Stimulated activated CD8-positive, alpha-beta memory T cell treated with anti-CD3 and anti-CD28 coated beads, Interleukin-2, amount 100 ng/mL, for 1 hour (primary cell): ENCODE measurements at places on chromosomes 7 and 10.

GRCh38 chr10:112395809-112396530, 22.1 kb downstream of the ACSL5 start:
- DNase-seq, result no peak

DNA sequence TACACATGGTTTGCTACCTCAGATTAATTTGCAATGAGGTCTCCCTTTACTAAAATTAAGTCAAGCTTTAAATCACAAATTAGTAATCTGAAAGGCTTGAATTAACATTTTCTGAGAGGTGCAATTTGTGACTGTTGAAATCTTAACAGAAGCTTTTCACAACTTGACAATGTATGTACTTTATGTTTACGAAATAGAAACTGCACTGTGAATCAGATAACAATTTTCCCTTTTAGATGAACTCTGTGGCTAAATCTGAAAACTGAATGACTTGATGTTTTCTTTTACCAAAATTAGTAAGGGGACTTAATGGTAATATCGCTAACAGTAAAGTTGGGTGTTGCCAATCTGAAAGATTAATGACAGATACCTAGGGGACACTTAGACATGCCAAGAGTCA, 197.6 kb downstream of the RAPGEF5 start:
- no peak for DNase-seq

- no peak for DNase-seq
Measured at GRCh38 chr7:150823043-150823442, 22.5 kb downstream of the TMEM176A start.

DNA sequence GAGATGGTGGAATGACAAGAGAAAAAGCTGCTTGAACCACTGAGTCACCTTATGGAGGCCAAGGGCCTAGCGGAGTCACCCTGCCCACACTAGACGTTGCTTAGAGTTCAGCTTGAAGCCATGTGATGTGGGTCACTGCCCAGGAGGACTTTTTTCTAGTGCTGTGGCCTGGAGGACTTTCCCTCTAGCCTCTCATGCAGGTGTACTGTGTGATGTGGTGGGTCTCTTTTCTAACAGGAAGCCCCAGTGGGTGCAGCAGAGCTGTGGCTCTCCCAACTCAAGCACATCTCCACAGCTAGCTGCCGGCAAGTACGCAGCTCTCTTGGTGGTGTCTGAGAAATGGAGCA, 13.6 kb downstream of the POR start:
- DNase-seq, result no peak

DNA sequence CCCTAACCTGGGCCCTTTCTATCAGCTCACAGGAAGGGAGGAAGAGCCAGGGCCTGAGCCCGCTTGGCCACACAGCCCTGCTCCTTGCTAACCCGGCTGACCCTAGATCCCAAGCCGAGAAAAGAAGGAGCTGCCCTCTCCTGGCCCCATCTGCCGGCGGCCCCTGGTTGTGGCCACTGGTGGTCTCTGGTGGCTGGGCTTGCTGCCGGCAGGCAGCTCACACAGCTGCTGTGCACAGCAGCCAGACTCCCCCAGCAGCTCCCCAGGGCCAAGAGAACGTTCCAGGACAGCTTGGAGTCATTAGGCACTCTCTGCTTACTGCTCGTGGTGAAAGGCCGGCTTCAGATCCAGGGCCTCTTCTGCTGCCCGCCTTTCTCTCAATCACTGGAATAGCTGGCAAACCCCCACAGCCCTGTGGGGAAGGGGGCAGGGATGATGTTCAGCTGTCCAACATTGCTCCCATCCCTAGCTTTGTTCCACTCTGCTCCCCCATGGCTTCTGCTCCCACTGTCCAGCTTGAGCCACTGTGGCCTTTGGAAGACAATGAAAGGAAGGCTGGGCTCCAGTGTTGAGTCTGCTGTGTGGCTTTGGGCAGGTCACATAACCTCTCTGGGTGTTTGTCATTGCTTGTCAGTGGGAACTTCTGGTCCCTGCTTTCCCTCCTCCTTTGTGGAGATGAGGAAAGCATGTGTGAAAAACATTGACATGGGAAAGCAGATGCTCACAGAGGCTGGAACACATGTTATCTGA, 35.4 kb upstream of the COL13A1 start:
- no peak for DNase-seq

- DNase-seq, result no peak
Measured at GRCh38 chr7:117986645-117987269, 113.5 kb upstream of the CTTNBP2 start.

GRCh38 chr10:103582331-103583123, 89.0 kb downstream of the NEURL1 start:
- DNase-seq, result no peak

GRCh38 chr7:38658921-38659320, 27.7 kb upstream of the AMPH start:
- no peak for DNase-seq

DNA sequence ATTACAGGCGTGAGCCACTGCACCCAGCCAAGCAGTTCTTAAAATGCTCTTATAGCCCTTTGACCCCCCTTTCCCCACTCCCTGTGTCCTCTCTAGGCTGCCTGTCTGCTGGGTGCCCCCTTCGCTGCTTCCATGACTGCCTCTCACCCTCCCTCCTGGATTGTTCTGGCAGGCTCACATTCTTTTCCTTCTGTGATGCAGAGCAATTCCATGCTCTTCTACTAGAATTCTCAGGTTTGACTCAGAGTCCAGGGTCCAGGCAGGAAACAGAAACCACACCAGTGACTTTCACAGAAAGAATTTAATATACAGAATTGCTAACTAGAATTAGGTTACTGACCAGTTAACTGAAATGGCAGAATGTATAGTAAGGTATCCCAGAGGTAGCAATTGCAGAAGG, 244.8 kb downstream of the BAMBI start:
- no peak for DNase-seq

DNA sequence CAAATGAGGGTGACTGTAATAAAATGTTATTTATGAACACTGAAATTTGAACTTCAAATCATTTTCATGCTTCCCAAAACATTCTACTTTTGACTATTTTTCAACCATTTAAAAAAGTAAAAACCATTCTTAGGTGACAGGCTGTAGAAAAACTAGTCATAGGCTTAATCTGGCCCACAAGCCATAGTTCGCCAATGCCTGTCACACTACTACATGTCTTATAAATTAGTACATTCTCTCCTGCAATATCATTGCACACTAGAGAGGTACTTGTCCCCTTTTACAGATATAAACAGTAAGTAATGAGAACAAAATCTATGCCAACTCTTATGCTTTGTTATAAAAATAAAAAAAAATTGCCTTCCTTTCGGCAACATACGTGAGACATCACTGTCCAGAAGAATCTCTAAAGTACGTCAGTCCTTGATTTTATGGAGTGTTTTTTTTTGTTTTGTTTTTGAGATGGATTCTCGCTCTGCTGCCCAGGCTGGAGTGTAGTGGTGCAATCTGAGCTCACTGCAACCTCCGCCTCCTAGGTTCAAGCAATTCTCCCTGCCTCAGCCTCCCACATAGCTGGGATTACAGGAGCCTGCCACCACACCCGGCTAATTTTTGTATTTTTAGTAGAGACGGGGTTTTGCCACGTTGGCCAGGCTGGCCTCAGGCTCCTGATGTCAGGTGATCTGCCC, 23.2 kb downstream of the UPF2 start:
- no peak for DNase-seq

GRCh38 chr7:53358269-53358668, 322.8 kb downstream of the POM121L12 start:
- DNase-seq, result no peak

GRCh38 chr10:130485236-130485957, 349.2 kb downstream of the GLRX3 start:
- no peak for DNase-seq
